ENCODE measurements at places on chromosomes 11 and 22.

DNA sequence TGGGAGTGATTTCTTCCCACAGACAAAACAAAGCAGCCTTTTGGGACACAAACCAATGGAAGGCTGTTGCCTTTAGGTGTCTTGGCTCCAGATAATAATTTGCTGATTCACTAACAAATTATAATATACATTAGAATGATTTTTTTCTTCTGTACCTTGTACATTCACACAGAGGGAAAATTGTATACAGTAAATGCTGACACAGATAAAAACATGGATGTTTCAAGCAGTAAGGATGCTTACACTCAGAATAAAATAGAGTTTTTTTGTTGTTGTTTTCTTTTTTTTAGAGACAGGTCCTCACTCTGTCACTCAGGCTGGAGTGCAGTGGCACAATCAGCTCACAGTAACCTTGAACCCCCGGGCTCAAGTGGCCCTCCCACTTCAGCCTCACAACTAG, 109.2 kb upstream of the TRPC6 start:
- no peak for DNase-seq

GRCh38 chr22:26464312-26464711, 19.3 kb downstream of the HPS4 start:
- DNase-seq, result no peak

DNA sequence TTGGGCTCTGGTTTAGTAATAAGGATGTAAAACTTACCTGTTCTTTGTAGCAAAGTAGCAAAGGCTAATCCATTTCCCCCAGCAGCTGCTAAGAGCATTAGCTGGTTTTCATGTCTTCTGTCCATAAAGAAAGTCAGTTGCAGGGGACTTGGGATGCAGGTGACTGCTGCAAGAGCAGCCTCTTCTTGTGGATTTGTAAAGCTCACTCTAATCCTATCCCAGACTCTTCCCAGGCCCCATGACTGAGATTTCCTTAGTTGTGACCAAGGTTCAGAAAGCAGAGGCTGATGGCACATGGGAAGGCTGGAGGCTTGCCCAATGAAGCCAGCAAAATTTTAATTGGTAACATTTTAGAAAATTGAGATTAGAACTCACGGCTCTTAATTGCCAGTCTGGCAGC, 94.4 kb upstream of the HORMAD2 start:
- no peak for DNase-seq

DNA sequence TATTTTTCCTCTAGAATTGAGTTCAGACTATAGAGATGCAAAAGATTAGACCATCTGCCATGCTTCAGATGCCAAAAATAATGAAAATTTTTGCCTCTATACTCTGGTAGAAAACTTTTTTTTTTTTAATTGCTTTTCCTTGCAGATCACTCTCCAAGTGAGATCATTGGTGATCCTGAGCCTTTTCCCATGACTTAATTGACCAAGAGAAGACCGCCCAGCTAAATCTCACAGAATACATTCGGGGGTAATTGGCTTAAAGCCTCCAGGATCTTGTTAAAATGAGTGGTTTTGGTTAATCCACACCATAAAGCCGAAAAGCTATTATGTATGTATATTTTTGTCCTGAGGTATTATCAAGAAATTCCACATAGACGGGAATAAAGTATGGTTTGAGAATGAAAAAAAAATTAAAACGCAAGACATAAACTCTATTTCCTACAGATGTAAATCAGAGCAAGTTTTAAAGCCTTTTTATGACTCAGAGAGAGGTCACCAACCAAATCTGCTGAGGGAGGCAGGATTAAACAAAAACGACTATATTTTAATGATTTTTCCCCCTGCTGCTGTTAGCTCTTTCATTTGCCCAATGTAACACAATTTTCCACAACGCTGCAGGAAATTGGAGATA, 64.0 kb downstream of the PARVA start:
- no peak for DNase-seq

GRCh38 chr22:37229805-37230672, 14.0 kb downstream of the RAC2 start:
- DNase-seq, result peak; percentile 85

DNA sequence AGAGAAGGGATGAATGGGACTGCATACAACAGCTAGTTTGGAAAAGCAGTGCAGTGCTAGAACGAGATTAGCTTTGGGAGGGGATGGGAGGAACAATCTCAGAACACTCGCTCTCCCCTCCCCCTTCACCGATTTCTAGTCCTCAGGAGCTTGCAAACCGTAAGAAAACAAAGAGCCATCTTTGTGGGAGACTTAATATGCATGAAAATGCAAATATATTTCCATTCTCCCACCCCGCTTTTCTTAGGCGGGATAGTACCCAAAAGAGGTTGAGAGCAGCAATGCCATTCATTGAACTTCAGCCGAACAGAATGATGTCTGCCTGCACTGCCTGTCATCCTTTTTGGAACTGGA, 1.1 kb downstream of the SPINDOC start:
- no peak for DNase-seq

DNA sequence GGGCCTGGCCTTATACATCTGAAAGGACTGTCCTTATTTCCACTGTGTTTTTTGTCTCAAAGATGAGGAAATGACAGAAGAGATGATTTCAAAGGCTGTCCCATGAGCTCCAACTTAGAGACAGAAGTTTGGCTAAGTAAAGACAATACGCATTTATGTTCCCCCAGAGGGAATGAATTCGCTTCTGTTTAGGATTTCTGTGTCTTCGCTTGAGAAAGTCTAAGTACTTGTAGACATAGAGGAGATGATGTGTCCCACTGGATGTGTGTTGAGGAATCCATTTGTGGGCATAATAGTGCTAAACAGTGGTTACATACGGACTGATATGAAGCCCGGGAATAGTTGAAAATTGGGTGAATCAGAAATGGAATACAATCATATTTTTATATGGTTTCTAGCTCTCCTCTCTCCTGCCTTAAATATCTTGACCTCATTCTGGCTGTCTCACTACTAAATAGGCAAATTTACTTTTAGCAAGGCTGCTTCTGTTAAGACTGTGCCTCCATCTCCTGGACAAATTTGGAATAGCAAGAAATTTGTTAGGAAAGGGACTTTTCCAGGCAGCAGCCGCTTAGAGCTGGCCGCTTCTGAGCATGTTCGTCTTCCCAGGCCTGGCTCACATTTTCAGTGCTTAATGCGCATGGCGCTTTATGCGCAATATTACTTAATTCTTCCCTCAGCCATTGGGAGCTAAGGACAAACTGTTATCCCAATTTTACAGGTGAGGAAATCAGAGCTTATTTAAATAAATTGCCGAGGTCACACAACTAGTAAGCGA, 1.9 kb upstream of the PEX26 start:
- no peak for DNase-seq

- DNase-seq, result no peak
These were observed 4.8 kb upstream of the TRABD start for GRCh38 chr22:50180727-50181521.

DNA sequence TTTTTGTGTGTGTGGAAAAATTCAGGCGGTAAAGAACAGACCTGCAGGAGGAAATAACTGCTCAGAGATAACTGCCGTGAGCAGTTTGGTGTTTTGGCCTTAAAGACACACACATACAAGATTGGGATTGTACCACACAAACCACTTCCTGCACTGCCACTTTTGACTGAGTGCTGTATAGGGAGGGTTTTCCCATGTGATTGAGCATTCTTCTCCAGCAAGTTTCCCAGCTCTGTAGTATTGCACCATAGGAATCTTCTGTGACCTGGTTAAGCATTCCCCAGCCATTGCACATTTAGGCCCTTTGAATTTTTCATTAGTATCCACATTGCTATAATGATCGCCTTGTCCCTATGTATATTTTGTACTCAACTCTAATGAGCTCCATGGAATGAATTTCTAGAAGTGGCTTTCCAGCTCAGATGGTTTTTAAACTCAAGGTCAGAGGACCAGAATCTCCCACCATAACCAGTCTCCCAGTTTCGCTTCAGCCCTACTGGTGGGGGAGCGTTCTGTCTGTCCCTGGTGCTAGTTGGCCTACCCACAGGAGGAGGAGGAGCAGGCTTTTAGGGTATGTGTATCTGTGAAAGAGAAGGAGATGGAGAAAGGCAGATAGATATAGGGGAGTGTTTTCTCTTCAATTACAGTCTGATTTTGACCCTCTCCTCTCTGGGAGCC, 9.3 kb downstream of the CD82 start:
- DNase-seq, result no peak

DNA sequence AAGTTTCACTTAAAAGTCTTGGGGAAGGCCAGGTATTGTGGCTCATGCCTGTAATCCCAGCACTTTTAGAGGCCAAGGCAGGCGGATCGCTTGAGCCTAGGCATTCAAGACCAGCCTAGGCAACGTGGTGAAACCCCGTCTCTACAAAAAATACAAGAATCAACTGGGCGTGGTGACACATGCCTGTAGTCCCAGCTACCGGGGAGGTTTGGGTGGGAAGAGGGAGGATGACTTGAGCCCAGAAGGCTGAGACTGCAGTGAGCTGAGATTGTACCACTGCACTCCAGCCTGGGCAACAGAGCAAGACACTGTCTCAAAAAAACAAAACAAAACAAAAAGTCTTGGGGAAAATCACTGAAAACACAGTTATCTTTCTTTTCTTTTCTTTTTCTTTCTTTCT, 15.4 kb upstream of the XBP1 start:
- DNase-seq, result no peak

- no peak for DNase-seq
These were observed 173.2 kb downstream of the DSCAML1 start for GRCh38 chr11:117623831-117624271.

- no peak for DNase-seq
These were observed 16.4 kb upstream of the JAM3 start for GRCh38 chr11:134052395-134052987.

- no peak for DNase-seq
These were observed 13.6 kb downstream of the KCNJ5 start for GRCh38 chr11:128904656-128905344.

DNA sequence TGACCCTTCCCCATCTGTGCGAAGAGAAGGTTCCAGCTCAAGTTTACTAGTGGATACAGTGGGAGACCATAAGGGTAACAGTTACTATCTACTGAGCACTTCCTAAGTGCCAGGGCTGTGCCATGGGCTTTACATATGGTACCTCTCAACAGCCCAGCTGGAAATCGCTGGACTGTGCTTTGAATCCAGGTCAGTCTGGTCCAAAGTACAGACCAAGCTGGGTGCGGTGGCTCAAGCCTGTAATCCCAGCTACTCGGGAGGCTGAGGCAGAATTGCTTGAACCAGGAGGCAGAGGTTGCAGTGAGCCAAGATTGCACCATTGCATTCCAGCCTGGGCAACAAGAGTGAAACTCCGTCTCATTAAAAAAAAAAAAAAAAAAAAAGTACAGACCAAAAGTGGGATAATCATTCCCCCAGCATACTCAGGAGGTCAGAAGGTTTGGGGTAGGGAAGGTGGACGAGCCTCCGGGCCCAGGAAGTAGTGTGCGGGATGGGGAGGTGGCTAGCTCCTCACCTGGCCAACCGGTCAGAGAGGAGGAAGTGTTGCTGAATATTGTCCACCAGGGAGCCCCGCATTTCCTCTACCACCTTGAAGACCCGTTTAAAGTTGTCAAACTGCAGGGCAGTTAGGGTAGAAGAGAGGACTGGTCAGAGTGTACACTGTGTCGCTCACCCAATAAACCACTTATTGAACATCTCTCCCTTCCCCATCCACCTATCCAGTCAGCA, 2.3 kb downstream of the FIBP start:
- DNase-seq, result no peak

DNA sequence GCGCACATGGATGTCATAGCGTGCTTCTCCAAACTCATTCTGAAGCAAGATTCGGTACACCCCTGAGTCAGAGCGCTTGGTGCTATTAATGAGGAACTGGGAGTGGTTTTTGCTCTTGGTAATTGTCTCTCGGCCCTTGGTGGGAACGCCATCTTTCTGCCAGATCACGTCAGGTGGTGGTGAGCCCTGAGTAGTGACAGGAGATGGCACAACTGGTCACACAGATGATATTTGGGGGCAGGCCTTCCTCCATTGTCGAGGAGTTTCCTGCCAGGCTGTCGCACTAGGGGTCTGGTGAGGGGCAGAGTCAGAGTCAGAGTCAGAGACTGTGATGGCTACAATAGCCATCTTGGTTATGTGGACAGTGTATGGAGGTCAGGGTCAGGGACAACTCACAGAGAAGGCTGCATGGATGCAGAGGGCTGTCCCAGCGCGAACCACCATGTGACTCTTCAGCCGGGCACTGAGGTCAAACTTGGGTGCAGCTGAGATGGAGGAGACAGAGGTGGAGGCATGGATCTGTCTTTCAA, 9.3 kb downstream of the TMEM86A start:
- DNase-seq, result no peak

DNA sequence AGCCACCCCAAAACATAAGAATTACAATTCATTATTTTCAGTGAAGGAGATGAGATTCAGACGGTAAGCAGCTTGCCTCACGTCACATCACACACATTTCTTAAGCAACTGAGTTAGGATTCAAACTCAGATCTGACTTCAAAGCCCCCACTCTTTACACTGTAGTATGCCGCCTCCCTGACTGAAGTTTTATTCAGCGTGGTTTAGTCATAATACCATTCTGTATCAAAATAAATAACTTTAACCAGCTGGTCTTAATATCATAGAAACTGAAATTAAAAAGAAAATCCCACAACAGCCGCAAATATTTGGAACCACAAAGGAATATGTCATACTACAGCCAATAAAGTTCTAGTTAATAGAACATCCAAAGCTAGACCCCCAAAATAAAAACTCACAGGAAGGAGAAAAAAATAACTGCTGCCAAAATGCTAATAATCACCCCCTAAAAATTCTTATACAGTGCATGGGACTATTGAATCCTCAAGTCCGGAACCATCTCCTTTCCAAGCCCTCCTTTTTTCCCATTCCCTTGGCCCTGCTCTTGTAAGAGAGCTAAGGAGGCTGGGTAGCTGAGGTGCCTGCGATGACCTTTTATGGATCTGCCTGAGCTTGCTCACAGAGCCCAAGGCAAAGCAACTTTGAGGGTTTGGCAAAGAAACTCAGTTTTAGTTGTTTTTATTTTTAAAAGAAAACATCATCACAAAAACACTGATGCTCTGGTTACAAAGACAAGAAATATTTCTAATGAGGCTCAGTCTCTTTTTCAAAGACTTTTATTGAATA, 334.5 kb downstream of the TTC28 start:
- no peak for DNase-seq

DNA sequence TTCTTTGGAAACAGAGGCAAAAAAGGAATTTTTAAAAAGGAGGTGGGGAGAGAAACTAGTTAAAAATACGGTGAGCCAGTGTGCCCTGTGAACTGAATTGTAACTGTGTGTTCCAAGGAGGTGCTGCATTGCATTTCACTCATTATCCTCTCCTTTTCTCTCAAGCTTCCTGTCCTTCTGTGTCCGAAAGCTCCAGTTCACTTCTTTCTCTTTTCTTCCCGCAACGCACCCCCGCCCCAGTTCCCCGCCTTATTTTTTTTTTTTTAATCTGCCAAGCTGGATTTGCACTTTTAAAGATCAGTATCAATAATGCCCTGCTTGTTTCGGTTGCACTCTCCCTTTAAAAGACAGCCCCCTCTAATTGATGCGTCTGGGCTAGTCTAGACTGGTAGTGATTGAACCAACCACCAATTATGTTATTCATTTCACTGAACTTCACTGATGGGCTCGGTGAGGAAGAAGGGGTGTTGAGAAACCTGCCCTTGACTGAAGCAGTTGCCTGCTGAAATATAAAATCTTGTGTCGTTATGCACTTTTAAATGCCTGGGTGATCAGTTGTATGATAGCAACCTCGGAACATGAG, 18.5 kb downstream of the BLID start:
- no peak for DNase-seq

- DNase-seq, result no peak
These were observed 118.8 kb downstream of the ABTB2 start for GRCh38 chr11:34238966-34239365.

Measured in stimulated activated CD4-positive, alpha-beta T cell treated with anti-CD3 and anti-CD28 coated beads, TNF-alpha, amount 100 ng/mL, for 24 hours (primary cell).